ENCODE measurements at places on chromosomes 2 and 18.

- peak; percentile 25 for DNase-seq
These were observed 7.9 kb downstream of the PCBP1 start for GRCh38 chr2:70094978-70095719.

- DNase-seq, result no peak
These were observed 40.6 kb downstream of the CPO start for GRCh38 chr2:206979922-206980321.

- no peak for DNase-seq
These were observed 409.2 kb upstream of the TCF4 start for GRCh38 chr18:55997151-55997561.

DNA sequence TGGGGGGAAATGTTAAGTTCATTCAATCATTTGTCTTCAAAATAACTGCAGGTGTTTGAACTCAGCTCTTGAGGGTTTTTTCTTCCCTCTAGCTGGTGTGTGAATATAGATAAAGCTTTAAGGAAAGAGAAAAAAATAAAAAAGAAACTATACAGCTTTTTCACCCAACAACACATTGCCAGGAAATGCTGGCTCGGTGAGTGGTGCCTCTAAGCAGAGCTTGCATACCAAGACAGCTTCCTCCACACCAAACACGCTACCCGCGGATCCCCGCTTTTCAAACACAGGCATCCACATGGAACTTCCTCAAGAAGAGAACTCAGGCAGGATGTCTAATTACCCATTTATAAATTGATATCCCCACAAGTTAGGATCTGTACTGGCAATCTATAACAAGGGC is 69.8 kb upstream of the TANK start:
- DNase-seq, result peak; percentile 18

DNA sequence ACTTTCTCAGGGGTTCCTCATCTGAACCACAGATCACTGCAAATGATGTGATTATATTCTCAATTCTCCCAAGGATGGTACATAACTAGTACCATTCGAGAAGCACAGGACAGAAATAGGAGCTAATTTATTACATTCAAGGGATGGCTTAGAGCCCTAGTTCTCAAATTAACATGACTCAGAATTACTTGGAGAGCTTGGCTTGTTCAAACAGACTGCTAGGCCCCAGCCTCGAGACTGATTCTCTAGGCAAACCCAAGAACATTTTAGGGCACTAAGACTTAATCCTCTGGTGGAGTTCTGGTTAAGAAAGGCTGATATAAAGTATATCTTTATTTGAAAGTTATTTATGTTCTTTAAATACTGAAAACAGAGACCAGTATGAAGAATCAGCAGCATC is 35.8 kb downstream of the HIBCH start:
- no peak for DNase-seq

GRCh38 chr2:109311771-109312170 is 182.8 kb downstream of the SH3RF3 start:
- DNase-seq, result no peak

DNA sequence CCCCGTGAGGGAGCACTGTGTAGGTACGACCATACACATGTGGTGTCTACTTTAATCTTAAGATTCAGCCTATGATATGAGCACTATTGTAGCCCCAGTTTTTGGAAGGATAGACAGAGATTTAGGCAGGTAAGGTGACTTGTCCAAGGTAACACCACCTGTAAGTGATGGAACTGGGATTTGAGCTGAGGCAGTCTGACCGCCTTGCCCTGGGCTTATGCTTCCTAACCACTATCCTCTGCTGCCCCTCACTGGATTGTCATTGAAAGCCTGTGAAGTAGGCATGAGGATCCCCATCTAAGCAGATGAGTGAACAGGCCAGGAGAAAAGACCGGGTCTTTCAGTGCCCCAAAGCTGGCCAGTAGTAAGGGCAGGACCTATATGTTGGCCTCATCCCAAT is 343.8 kb downstream of the CYRIA start:
- DNase-seq, result no peak

GRCh38 chr2:112793449-112793978 is 9.2 kb upstream of the IL1A start:
- no peak for DNase-seq

GRCh38 chr2:238731961-238732360 is 115.9 kb upstream of the TWIST2 start:
- no peak for DNase-seq

- DNase-seq, result no peak
These were observed 64.4 kb downstream of the COL5A2 start for GRCh38 chr2:189115126-189115525.

GRCh38 chr18:64110692-64111480 is 38.0 kb downstream of the LINC00305 start:
- DNase-seq, result no peak

DNA sequence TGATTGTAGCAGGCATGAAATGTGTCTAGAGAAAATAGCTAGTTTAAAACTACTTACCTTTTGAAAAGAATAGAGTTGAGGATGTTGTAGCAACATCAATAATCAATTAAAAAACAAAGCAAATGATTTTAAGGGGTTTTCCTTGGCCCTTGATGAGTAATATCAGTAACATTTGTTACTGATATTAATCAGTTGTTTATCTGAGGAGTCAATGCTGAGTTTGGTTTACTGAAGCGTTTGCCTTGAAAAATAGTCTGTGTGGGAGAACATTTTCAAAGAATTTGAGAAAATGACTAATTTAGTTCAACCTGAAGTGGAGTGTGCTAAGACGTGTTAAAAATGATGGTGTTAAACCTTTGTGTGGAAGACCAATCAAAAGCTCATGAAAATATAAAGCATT is 9.3 kb downstream of the PTH2R start:
- no peak for DNase-seq

DNA sequence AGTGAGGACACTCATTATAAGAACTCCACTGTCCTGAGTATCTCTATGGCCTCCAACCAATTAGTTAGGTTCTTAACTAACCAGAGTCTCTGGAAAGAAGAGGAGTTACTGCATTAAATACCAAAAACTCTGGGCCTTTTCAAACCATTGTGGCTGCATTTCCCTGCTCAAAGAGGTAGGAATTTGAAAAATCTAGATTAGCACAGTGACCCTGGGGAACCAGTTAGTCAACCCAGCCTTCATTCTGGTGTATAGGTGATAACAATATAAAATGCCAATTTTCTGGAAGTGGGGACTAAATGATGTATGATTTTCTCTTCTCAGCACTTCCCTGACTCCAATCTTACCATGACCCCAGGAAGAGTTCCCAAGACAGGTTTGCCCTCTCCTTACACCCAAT is 287.8 kb upstream of the SETBP1 start:
- DNase-seq, result no peak

DNA sequence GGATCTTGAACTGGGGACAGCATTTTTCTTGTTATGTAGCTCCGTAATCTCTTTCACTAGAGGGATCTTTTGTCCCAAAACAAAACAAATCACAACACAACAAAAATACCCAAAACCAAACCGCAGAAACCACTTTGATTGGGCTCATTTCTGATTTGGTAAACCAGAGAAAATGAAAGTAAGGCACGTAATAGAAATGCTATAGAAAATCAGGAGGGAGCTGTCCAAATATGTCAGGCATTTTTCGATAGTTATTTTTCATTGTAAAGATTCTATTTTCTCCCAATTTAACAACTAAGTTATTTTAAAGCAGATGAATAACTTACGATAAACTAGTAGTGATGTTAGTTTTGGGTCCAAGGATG is 406.5 kb downstream of the XIRP2 start:
- DNase-seq, result no peak

- DNase-seq, result no peak
These were observed 22.2 kb upstream of the MLPH start for GRCh38 chr2:237464757-237465391.

DNA sequence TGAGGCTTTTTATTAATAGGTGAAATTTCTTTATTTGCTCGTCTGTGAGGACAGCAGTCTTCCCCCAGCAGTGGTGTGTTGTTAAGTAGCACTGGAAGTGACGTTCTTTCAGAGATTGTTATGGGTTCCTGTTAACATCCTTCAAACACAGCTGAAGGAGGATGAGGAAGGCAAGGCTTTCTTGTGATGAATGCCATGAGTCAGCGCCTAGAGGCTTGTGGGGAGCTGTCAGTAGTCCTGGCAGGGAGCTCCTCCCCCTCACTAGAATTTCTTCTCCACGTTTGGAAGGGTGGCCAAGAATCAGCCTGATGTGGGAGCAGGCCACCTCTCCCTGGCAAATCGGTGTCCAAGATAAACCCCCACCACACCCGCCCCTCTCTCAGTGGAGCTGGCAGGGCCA is 113.2 kb downstream of the ARHGEF4 start:
- DNase-seq, result no peak

GRCh38 chr2:120468136-120468535 is 122.2 kb downstream of the INHBB start:
- DNase-seq, result no peak

DNA sequence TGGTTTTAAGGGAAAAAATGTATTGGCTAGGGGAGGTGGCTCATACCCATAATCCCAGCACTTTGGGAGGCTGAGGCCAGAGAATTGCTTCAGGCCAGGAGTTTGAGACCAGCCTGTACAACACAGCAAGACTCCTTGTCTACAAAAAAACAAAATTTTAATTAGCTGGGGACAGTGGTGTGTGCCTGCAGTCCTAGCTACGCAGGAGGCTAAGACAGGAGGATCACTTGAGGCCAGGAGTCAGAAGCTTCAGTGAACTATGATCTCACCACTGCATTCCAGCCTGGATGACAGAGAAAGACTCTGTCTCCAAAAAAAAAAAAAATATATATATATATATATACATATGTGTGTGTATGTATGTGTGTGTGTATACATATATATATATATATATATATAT is 18.5 kb downstream of the CCDC88A start:
- no peak for DNase-seq

GRCh38 chr2:195364015-195364965 is 292.7 kb upstream of the SLC39A10 start:
- DNase-seq, result no peak

- no peak for DNase-seq
These were observed 297.8 kb upstream of the GYPC start for GRCh38 chr2:126358122-126358521.

DNA sequence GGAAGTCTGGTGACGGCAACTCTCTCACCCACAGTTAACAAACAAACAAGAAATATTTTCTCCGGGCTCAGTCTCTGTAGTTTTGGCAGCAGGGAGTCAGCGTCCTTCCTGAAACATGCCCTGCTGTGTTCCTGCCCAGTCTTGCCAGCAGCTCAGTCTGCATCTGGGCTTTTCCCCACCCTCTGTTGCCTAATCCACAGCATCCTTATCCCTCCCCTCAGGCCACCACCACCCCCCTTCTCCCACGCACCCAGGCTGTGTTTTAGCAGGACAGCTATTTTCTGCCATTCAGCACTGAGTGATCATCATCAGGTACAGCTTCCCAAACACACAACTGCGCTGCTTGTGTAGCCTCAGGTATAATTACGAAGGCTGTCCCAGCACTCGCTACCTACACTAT is 168.2 kb downstream of the DPP10 start:
- no peak for DNase-seq

- DNase-seq, result no peak
These were observed 28.4 kb downstream of the CNRIP1 start for GRCh38 chr2:68291314-68291713.

DNA sequence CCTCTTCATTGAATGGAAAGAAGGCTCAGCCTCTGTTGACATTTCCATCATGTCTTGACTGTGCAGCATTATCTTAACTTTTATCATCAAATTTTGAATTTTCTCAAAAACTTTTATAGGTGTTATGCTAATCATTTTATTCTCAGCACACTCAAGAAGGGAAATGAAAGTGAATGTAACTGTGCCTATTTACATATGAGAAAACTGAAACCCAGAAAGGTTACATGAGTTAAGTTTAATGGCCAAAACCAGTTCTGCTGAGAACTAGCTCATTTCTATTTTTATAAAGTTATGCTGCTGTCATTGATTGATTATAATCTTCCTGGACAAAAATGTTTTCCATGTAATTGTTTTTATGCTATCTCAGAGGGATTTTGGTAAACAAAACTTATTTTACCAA is 618.8 kb upstream of the NRXN1 start:
- no peak for DNase-seq

DNA sequence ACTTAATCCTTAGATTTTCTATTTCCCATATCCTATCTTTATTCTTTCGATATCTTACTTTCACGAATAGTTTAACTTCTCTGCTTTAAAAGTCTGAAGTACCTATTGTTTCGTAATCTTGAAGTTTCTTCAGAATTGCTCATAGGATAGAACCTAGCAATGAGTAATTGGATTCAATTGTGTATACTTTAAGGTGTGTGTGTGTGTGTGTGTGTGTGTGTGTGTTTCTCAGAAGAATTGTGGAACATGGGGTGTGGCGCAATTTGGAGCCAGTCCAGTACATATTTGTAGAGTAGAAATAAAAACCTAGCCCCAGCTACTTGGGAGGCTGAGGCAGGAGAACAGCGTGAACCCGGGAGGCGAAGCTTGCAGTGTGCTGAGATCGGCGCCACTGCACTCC is 897.6 kb downstream of the BCL11A start:
- DNase-seq, result no peak

GRCh38 chr18:9679125-9679524 is 29.0 kb upstream of the RAB31 start:
- DNase-seq, result no peak

GRCh38 chr2:164625378-164625971 is 4.2 kb upstream of the GRB14 start:
- no peak for DNase-seq

- DNase-seq, result no peak
These were observed 656.0 kb upstream of the CELF4 start for GRCh38 chr18:38221476-38222100.

GRCh38 chr2:118223992-118224894 is 136.0 kb downstream of the INSIG2 start:
- peak; percentile 34 for DNase-seq

DNA sequence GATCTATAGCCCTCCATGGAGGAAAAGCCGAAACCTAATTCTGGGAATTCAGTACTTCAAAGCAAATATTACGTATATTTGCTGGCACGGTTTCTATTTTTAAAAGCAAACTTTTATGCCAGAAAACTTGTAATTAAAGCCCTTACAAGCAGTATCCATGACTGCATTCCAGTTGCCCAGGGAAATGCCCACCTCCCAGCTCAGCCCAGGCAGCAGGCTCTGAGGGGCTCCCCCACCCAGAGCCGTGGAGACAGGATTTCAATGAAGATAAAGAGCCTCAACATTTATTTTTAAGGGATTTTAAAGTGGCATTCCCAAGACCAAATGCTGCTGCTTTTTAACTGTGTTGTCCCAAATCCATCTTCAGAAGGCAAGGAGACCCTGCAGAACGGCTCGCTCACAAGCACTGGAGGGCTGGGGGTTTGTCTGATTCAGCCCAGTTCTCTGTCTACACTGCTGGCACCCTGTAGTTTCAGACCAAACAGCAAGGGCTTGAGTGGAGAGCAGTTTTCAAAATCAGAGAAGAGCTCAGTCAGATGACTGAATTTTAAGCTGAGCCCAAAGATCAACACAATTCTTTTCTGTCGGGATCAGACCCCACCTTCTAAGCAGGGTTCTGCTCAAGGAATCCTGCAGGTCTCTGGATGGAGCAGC is 105.1 kb downstream of the KCNF1 start:
- no peak for DNase-seq
